ENCODE measurements at places on chromosomes 5 and 9.
A peak's percentile ranks its signal among the peaks of the same experiment; 100 is the strongest.

GRCh38 chr5:147568710-147569406 lies 59.0 kb upstream of the DPYSL3 start:
- no peak for DNase-seq

DNA sequence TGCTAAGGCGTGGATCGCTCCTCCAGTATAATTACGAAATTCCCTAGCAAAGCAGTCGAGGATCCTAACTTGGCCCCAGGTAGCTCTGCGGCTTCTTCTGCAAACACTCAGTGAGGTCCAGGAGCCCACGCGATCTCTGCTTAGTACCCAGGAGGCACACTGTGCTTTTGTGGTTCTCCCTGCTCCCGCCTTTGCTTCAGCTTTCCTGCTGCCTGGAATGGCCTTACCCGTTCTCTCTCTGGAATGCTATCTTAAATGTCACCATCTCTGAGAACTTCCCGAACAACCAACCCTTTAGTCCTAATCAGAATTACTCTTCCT lies 639 bp downstream of the INVS start:
- DNase-seq, result no peak

DNA sequence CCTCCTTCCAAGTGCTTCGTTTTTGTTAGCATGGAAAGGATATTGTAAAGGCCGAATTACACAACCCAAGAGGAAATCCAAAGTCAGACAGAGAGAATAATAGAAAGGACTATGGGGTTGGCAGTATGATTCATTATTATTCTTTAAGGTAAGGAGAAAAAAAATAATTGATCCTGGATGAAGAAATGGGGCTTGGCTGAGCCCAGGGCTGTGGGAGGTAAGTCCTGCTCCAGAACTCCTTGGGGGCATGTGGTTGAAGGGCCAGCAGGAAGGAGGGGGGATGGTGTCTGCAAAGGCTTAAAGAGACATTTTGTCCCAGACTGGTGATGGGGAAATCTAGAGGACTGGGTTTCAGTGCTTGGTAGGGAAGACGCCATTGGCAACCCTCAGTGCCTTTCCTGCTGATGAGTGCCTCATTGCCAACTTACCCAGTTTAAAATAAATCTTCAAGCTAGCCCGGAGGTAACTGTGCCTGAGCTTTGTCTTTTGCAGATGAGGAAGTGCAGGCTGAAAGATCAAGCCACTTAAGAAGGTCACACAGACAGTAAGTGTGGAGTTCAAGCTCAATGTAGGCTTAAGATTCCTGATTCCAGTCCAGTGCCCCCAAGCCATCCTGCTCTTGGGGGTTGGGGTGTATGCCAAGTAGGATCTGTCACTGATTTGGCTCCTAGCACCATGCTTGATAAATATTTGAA lies 30.2 kb downstream of the FOXI1 start:
- DNase-seq, result no peak

DNA sequence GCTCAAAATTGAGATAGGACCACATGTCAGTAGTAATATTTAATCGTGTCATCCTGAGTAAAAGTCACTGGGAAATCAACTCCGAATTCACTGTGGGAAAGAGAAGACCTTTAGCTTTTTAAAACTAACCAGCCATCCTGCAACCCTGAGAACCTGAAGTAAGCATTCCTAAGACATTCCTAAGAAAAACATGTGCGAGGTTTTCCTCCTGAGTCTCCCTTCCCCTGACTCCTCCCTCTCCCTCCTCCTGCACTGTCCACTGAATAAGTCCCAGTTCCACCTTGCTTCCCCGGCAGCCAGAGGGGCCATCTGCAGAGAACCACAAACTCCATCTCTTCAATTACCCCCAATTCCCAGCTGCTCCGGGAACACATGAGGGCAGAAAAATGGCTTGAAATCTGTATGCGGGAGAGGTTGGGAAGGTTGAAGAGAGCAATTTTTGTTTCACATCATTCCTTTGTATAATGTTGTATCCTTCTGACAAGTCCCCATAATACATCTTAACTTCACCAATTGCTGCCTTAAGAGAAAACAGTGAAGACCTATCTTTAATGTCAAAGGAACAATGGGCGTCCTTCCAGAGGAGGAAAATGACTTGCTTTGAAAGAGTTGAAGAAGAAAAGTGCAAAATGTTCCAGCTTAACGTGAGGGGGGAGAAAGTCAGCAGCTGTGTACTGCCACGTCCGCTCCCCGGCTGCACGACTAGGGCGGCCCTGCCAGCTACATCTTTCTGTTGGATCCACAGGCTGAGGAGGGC lies 186.3 kb downstream of the ZNF462 start:
- DNase-seq, result no peak

GRCh38 chr5:94983861-94984535 lies 300.9 kb downstream of the MCTP1 start:
- DNase-seq, result no peak

DNA sequence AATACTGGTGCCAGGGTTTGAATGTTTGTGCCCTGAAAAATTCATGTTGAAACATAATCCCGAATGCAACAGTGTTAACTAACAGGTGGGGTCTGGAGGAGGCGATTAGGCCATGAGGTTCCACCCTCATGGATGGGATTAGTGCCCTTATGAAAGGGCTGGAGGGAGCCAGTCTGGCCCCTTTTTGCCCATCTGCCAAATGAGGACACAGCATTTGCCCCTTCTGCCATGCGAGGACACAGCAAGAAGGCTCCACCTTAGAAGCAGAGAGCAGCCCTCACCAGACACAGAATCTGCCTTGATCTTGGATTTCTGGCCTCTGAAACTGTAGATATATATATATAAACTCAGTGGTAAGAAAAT lies 32.6 kb upstream of the RNF130 start:
- no peak for DNase-seq

- DNase-seq, result no peak
These were observed 658.1 kb upstream of the ARRDC3 start for GRCh38 chr5:92041206-92041605.

DNA sequence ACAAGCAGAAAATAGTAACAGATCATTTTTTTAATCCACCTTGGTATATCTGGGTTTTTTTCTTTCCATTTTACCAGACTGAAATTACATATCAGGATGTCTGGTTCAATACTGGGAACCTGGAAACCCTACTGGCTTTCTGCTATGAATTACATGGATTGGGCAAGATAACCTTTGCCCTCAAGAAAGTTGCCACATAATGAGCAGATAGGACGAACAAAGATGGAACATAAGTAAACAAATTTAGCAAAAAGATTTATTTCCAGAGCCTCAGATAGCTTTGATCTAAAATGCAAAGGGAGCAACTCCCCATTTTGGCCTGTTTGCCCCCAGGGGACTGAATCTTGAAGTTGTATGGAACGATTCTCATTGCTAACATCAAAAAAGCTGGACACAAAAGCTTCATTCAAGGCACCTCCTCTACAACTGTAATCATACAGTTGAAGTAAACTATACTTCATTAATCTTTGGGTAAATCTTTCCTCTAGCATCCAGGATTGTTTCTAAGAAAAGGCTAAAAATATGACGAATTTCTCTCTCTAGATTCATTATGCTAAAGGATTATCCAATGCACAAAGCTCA lies 131.6 kb upstream of the PTGER4 start:
- no peak for DNase-seq

- no peak for DNase-seq
These were observed 112.5 kb upstream of the SLIT3 start for GRCh38 chr5:169413416-169413815.

DNA sequence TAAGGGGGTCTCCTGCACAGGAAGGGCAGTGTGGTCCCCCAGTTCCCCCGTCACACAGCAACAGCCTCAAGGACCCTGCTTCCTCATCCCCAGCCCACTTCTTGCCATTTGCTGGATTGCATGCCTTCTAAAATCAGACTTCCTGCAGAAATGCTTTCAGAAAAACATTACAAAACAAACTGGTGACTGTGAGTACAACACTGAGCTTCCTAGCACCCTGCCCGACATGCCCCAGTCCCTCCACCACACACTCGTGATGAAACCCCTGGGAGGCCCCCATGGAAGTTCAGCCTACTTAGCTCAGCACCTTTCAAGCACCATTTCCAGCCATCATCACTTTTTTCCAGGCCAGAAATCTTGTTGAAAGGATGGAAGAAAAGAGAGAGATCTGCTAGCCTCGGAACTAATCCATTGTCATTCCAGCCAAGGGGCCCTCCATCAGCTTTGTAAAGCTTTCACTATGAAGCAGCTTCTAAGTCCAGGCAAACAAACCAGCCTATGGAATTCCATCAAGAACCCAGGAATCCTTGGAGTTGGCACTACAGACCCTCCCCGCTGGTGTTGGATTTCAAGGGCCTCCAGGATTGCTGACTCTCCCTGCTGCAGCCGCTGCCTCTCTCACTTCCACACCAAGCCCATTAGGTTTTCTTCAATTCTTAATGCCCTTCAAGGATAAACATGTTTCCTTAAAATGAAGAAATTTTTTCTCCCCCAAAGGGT lies 114.6 kb downstream of the C5orf15 start:
- no peak for DNase-seq

DNA sequence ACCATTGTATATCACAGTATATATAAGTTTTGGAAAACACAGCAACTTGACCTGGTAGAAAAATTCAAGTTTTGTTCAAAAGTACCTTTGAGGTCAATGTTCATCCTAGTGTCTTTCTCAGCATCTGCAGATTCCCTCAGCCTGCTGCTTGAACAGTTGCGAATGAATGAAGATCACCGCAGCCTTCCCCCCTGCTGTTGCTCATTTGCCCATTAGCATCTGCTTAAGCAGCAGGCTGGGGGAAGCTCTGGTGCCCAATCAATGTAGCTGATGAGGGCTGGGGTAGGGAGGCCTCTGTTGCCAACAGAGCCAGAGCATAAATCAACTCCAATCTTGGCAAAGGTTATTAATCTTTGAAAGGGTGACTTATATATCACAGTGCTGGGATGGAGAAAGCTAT lies 586.5 kb upstream of the PTPRD start:
- no peak for DNase-seq

- DNase-seq, result no peak
These were observed 19.3 kb downstream of the RAD50 start for GRCh38 chr5:132576123-132576522.

- peak; percentile 4 for DNase-seq
These were observed 88.5 kb upstream of the TXNDC8 start for GRCh38 chr9:110426052-110426709.

GRCh38 chr5:4929092-4929655 lies 211.0 kb upstream of the ADAMTS16 start:
- no peak for DNase-seq

DNA sequence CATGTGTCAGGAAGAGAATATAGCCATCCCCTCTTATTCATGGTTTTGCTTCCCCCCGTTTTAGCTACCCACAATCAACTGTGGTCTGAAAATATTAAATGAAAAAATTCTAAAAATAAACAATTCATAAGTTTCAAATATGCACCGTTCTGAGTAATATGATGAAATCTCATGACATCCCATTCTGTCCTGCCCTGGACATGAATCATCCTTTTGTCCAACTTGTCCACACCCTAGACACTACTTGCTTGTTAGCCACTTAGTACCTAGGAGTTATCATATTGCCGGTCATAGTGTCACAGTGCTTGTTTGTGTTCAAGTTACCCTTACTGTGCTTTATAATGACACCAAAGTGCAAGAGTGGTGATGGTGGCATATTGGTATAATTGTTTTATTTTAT lies 113.5 kb downstream of the CAAP1 start:
- DNase-seq, result no peak

DNA sequence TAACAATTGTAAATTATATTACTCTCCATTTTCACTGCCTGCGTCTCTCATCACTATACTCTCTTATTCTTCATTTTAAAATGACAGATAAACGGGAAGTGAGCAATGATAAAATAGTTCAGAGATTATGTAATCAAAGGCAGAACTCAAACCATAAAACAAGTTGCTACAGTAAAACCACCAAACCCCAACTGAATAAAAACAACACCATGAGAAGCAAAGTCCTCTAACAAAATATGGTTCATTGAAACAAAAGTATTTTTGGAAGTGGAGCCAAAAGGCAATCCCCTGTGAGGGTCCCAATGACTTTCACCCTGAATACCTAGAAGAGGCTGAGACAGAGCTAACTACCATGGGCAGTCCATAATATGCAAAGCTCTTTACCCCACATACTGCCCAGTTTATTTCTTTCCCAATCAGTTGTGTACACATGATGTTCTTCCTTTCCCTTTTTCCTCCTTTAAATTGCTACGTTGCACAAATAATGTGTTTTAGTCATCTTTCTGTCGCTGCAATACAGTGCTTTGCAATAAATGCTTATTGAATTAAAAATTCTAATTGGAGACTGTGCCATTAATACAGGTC lies 64.0 kb upstream of the PTGER4 start:
- no peak for DNase-seq

GRCh38 chr5:56688402-56688801 lies 126.9 kb upstream of the MAP3K1 start:
- no peak for DNase-seq

GRCh38 chr5:114332925-114333324 lies 28.9 kb upstream of the KCNN2 start:
- no peak for DNase-seq

- DNase-seq, result no peak
These were observed 1637.9 kb upstream of the ACO1 start for GRCh38 chr9:30746589-30746988.
